NCI-H1048 (cell line): ENCODE measurements at places on chromosomes 13 and 19.

- no peak for DNase-seq
Measured at GRCh38 chr13:45659536-45659935, 42.6 kb upstream of the CBY2 start.

GRCh38 chr19:23241419-23241818, 8.8 kb downstream of the ZNF724 start:
- no peak for DNase-seq

GRCh38 chr13:48249018-48249417, 16.0 kb downstream of the ITM2B start:
- DNase-seq, result no peak

GRCh38 chr13:97982286-97982685, 28.8 kb downstream of the IPO5 start:
- no peak for DNase-seq

- DNase-seq, result no peak
Measured at GRCh38 chr13:65292488-65292901, 1937.6 kb downstream of the PCDH9 start.

DNA sequence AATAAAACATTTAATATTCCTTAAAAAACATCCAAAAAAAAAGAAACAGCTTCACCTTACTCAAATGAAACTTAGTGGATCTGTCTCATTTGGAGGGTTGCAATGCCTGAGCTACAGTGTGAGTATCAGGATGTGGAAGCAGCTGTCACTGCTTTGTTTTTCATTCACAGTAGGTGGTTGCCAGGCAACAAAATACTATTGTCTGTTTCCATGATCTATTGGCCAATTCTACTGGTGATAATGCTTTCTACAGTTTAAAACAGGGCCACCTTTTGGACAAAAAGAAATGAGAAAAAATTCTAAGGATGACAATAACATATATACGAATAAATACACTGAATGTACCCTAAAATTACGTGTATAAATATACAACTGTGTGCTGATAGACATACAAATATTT, 3.0 kb downstream of the ENOX1 start:
- DNase-seq, result no peak

GRCh38 chr19:40609561-40610395, 8.6 kb downstream of the LTBP4 start:
- no peak for DNase-seq

DNA sequence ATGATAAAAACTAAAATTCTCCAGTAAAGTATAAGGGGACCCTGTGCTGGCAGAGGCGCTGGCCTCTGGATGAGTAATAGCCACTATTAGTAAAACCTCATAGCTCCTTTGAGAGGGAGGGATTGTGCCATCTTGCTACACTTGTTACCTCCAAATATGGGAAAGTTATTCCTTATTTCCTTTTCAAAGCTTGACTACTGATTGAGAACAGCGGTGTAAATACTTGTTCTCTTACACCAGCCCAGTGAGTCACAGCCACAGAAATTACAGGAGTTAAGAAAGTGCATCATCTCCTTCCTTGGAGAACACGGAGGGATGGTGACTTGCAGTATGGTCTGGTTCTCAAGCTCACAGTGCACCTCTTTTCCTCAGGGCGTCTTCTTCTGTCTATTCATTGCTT, 379.0 kb downstream of the EFNB2 start:
- DNase-seq, result no peak

DNA sequence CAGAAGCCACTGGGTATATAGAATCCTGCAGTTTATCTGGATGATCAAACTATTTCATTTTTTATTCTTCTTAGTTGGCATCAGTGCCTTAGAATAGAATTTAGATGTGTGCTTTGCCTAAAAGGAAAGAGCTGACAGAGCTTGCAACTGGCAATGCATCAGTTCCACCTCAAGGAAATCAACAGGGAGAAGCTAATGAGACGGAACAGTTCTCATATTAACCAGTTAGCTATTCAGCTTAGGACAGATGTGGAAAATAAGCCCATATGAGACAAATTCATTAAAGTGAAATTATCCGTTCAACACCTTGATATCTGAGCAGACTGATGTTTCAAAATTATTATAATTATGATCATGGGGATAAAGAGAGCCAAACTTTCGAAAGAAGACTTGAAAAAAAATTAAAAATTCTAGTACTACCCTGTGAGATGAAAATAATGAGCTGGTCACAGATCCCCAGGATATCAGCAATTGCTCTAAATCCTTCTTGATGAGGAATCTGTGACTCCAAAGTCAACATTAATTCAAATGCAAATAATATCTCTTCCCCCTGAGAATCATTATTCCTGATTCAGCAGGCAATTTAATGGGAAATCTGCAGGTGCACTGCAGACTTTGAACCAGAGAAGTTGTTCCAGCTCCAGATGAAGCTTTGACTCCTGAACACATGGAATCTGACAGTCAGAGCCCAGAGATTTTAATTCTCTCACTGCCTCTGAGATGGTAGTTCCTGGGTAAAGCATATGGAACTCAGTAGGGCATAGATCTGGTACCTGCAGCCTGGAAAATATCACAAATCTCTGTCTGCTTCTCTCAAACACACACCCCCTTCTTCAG, 486.8 kb downstream of the FOXO1 start:
- DNase-seq, result no peak

- no peak for DNase-seq
Measured at GRCh38 chr19:511101-511851, 4.0 kb downstream of the TPGS1 start.

DNA sequence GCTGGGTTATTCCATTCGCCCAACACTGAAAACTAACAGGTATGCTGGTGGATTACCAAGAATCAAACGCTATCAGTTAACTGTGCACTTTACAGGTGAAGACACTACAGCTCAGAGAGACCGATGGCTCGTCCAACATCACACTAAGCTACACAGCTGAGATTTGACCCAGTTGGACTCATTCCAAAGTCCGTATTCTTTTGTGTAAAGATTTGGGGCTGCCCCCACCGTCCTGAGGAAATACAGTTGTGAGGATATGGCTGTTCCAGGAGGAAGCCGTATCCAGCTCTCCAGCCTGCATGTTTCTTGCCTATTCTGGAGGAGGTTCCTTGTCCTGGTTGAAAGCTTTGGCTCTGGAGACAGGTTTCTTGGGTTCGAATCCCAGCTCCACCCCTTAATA, 4.2 kb downstream of the ZSCAN5A start:
- DNase-seq, result no peak

GRCh38 chr19:10271543-10272086, 695 bp downstream of the ICAM1 start:
- no peak for DNase-seq

GRCh38 chr13:105788530-105788929, 746.9 kb downstream of the EFNB2 start:
- DNase-seq, result no peak

DNA sequence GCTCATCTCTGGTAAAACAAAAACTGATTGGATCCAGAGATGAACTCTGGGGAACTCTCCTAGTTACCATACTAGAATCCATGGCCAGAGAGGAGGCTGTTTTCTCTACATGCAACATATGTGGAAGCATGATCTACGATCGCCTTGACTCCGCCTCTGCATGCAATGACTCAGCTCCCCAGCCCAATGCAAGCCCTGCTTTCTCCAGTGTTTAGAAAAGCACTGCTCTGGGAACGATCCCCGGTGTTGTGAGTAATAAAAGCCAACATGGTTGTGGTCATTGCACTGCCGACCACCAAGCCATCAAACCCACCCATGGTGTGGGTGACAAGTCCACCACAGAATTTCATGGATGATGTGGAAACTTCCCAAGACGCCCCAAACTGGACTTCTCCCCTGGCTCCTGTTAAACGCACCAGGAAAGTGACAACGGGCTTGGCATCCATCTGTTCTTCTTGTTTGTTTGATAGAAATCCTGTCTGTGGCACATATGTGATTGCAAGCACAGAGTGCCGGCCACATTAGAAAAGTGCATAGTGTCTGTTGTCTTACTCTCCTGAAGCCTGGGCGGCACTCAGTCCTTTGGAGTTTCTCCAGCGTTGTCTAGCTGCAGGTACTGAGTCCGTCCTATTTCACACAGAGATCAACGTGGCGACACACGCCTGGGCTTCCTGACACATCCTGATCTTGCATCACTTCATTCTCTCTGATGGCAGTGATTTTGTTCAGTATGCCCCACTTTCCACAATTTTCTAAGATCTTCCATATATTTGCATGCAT, 36.4 kb upstream of the VSTM2B start:
- DNase-seq, result no peak

DNA sequence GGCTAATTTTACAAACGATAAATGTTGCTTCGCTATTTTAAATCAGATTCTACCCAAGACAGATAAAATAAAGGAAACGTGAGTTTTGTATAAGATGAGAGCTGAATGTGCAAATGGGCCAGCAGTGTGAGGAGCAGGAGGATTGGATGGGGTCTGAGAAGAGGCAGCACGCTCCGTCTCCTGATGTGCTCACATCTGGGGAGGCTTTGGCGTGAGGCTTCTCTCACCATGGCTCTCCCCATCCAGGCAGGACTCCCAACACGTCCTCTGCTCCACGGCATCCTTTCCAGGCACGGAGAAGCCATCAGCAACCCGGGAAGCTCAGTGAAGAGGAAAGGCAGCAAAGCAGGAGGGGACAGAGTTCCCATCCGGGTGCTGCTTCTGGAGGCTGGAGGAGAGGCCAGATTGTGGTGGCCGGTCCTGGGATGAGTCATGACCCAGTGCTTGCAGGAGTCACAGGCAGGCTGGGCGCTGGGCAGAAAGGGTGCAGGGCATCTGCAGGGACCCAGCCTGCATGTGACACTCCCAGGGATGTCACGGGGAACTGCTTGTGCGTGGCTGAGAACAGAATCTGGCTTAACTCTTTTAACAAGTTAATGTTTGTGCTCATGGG, 47.5 kb downstream of the ZNF536 start:
- DNase-seq, result no peak

- no peak for DNase-seq
Measured at GRCh38 chr13:27005976-27006518, 165.6 kb downstream of the USP12 start.

GRCh38 chr19:53792721-53793433, 31.2 kb downstream of the NLRP12 start:
- peak; percentile 65 for DNase-seq

DNA sequence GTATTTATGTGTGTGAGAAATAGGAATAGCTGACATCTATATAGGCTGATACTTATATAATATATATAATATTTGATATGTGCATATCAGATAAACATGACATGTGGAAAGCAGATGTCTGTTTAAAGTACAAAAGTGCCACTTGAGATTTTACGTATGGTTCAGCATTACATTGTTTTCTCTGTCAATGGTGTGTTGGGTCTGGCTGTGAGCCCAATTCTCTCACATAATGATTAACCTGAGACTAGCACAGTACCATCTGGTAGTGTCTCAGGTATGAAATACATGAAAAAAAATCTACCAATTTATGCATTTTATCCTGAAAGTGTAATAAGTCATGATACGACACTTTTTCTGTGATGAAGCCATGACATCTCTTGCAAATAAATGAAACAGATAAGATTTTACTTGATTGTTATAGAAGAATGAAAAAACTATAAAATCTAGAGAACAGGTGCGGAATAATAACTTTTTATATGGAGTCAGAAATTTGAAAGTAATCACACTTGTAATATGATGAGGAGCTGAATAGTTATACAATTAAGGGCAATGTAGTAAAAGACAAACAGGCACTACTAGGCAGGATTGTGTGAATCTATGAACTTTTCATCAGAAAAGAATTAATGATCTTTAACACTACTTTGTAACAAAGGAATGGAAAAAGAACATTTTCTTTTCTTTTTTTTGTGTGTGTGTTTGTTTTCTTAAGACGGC, 1405.0 kb downstream of the OLFM4 start:
- DNase-seq, result no peak

GRCh38 chr13:111610081-111610480, 289.6 kb downstream of the TEX29 start:
- no peak for DNase-seq

- no peak for DNase-seq
Measured at GRCh38 chr13:29677627-29678026, 82.1 kb upstream of the SLC7A1 start.

GRCh38 chr19:51708811-51709210, 15.0 kb downstream of the HAS1 start:
- DNase-seq, result no peak

- DNase-seq, result no peak
Measured at GRCh38 chr13:98541191-98541590, 35.7 kb downstream of the STK24 start.

GRCh38 chr19:17803264-17803896, 8.4 kb downstream of the B3GNT3 start:
- no peak for DNase-seq

DNA sequence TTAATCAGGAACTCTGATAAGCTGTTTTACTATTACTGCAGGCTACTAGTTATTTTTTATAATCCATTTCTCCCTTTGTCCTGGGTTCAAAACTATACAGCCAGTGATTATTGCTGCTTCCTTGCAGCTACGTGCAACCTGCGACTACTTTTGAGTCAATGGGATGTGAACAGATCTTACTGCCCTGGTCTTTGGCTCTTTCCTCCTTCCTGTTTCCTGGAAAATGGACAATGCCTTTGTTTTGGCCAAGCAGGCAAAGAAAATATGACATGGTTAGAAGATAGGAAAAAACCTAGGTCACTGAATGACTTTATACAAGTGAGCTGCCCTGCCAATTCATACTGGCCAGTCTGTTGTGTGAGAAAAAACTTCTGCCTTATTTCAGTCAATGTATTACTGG, 201.2 kb upstream of the KLF12 start:
- no peak for DNase-seq

- DNase-seq, result no peak
Measured at GRCh38 chr19:34808566-34808965, 35.6 kb upstream of the ZNF599 start.

- DNase-seq, result no peak
Measured at GRCh38 chr19:18723871-18724377, 40.4 kb downstream of the CRTC1 start.

DNA sequence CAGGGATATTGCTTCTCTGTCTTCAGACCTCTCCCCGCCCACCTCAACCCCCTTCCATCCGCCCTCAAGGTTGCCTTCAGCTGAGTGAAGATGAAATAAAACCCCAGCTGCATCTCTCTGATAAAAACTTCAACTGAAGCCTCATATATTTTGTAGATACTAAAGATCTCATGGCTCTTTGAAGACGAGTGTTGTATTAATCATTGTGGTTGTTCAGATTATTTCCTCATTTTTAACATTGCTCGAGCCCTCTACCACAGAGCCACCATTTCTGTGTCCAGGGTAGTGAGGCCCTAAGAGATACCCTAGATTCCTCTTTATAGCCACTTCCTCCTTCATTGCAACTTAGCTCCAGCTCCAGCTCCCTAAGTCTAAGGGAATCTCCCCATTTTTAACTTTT, 312.8 kb upstream of the ZNF507 start:
- DNase-seq, result no peak
